ENCODE measurements at places on chromosomes 13 and 19. TPM values are rescaled to one million over a fixed set of nuclear protein-coding genes. Genes with fewer than 3 reads are reported as not detected.
A peak's percentile ranks its signal among the peaks of the same experiment; 100 is the strongest.

DNA sequence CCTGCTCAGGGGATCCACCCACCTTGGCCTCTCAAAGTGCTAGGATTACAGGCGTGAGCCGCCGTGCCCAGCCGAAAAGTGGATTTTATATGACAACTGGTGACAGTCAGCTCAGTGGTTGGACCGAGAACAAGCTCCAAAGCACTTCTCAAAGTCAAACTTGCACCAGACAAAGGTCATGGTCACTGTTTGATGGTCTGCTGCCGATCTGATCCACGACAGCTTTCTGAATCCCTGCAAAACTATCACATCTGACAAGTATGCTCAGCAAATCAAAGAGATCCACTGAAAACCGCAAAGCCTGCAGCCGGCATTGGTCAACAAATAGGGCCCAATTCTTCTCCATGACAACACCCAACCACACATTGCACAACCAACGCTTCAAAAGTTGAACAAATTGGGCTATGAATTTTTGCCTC is 21.6 kb upstream of the NAA16 start:
- DNase-seq: no peak

GRCh38 chr13:32087955-32088747 is 56.6 kb downstream of the FRY start:
- no peak for DNase-seq

- DNase-seq: no peak
Observed at GRCh38 chr13:71806886-71807285, 60.1 kb downstream of the DACH1 start.

GRCh38 chr19:6065685-6066374 is 44.5 kb downstream of the RFX2 start:
- peak; percentile 87 for DNase-seq

GRCh38 chr19:48170817-48171347 is 402 bp downstream of the ZSWIM9 start:
- no peak for DNase-seq

DNA sequence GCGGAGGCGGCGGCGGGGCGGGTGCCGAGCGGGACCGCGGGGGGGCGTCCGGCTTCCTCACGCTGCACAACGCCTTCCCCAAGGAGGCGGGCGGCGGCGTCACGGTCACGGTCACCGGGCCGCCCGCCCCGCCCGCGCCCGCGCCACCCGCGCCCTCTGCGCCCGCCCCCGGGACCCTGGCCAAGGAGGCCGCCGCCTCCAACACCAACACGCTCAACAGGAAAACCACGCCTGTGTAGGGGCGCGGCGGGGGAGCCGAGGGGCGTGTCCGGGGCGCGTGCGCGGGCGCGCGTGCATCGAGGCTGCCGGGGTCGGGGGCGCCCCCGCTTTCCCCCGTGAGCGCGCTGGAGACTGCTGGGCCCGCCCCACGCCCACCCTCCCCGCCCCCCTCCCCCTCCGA is 8.8 kb upstream of the CACNG6 start:
- peak; percentile 90 for DNase-seq

GRCh38 chr19:17577457-17578097 is 22.1 kb downstream of the COLGALT1 start:
- no peak for DNase-seq

DNA sequence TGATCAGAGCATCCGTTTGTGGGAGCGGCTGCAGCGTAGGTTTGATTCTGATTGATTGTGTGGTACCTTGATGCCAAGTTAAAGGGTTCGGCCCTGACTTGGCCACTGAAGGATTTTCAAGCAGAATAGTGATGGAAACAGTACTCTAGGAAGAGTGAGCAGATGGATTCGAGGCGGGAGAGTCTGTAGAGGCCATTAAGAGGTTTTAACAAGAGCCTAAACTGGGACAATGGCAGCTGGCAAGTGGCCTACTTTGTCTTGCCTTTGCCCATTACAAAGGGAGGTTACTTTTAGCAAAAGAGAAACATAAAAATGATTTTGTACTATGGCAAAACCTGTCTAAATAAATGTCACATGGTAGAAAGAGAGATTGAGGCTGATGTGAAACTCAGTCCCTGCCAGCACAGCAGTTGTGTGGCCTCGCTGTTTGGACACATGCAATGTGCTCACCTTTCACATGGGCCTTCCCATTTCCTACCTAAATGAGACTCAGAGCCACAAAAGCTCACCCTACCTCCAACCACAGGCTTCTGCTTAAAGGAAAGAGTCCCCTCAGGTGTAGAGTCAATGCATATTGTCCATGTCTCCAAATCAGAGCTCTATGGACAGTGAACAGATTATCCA is 62.4 kb upstream of the RAP2A start:
- DNase-seq: no peak

DNA sequence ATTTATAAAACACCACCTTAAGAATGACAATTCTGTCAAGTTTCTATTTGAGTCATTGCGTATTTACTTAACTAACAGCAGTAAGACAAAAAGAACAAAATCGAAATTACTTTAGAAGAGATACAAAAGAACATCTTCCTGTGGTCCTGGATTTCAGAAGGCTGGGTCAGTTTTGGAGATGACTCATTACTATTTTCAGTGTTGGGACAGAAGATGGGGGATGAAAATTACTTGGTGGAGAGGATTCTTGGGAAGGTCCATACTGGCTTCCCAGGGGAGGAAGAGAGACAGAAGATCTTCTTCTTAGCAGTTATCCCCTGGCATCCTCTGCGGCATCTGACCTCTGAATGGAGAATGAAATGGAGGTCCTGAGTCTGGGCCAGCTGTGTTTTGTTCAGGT is 33.5 kb upstream of the CSNK1A1L start:
- DNase-seq: no peak

DNA sequence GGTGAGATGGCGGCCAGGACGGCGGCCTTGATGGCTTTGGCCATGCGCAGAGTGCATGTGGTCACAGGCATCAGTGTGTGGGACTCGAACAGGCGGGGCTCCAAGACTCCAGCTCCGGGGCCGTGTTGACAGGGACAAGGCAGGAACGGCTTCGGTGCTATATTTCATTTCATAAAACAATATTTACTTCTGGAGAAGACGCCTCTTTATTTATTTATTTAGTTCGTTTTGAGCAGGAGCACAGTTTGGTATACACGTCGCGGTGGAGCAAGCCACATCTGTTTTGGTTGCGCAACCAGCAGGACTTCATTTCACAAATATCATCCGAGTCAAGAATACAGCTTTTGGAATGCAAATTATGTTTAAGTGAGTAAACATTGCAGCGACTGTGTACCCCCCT is 166.7 kb upstream of the TSHZ3 start:
- DNase-seq: peak; percentile 30

GRCh38 chr13:20953245-20953931 is 50.8 kb upstream of the XPO4 start:
- no peak for DNase-seq

GRCh38 chr13:103757361-103757760 is 691.1 kb upstream of the SLC10A2 start:
- no peak for DNase-seq

SPIB gene
- not detected for total RNA-seq

CYSLTR2 gene
- 2.0 TPM for total RNA-seq

ZSCAN4 gene
- total RNA-seq: not detected

FBXO27 gene
- 29.2 TPM for total RNA-seq

CLEC4M gene
- not detected for total RNA-seq

B3GNT3 gene
- total RNA-seq: 18.3 TPM

Data from lower leg skin (tissue), 4 donors.